ENCODE measurements at places on chromosomes 6 and 20.

GRCh38 chr6:134328792-134329191, 10.9 kb upstream of the SGK1 start:
- DNase-seq: no peak

- DNase-seq: no peak
These were observed 402.3 kb downstream of the CDC5L start for GRCh38 chr6:44789806-44790205.

DNA sequence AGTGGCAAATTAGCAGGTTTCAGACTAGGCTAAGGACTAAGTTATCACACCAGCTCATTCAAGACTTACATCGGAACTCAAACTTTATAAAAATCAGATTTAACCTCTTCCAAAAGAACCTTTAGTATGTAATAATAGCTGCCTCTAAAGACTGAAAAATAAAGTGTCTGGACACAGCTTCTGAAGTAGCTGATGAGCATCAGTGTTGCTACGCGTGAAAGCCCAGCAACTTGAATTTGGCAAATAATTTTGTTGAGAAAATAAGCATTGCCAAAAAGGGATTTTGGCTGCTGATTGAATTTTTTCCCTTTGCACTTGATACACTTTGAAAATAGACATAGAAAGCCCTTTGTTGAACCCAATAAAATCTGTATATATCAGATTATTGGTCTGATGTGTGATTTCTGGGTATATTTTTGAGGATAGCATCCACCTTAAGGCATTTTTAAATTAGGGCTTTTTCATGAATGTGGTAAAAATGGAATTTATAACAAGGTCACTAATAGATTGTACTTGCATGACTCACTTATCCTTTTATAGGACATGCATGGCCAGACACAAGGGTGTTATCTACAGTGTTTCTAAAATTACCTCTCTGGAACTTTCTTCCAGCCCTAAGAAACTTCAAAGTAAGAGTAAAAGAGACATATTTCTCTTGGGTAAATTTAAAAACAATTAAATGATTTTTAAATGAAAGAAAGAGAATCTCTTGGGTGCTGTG, 350.4 kb downstream of the TENT5A start:
- DNase-seq: no peak

- DNase-seq: no peak
These were observed 18.7 kb downstream of the TM9SF4 start for GRCh38 chr20:32128167-32128566.

DNA sequence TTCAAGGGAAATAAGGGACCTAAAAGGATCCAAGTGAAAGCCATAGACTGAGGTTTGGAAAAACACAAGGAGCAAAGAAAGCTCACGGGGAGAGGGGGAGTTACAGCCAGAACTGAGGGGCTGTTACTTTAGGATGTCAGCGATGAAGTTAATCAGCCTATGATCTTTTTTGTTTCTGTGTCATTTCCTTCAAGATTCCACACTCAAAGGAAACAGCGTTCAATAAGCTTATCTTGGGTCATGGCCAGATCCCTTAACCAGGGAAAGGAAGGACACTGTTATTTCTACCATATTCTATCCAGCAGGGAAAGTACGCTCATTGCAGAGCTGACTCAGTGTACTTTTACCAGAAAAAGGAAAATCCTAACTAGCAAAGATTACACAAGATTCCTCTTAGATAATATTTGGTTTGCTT, 132.8 kb downstream of the PFDN4 start:
- no peak for DNase-seq

GRCh38 chr6:93304505-93304904, 114.9 kb downstream of the EPHA7 start:
- no peak for DNase-seq

- no peak for DNase-seq
These were observed 16.6 kb downstream of the DDO start for GRCh38 chr6:110398778-110399177.

- no peak for DNase-seq
These were observed 32.5 kb upstream of the PIM1 start for GRCh38 chr6:37137201-37138090.

- no peak for DNase-seq
These were observed 70.2 kb upstream of the PRND start for GRCh38 chr20:4651536-4651935.

GRCh38 chr6:21780141-21780540, 186.6 kb downstream of the SOX4 start:
- no peak for DNase-seq

GRCh38 chr6:80454197-80454596, 347.7 kb downstream of the BCKDHB start:
- no peak for DNase-seq

DNA sequence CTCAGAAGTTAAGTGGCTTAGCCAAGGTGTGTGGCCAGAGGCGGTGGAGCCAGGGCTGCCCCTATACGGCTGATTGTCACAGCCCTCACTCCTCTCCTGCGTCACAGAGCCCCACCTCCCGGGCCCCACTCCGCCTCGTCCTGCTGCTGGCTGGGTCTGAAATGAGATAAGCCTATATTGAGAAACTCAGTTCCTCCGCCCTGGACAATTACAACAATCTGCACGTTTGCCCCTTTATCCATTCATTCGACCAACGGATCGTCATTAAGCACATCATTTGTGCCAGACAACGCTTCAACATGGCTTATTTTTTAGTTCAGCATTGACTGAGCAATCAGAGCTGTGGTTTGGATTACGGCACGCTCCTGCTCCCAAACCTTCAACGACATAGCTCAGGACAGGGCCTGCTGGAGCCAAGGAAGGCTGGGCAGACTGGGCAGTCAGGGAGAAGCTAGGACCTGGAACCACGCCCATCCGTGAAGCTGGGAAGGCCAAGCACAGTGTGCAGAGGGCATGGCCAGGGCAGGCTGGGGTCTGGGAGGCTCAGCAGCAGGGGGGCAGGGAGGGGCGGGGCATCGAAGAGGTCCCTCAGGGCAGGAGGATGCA, 16.6 kb upstream of the EZR start:
- no peak for DNase-seq

DNA sequence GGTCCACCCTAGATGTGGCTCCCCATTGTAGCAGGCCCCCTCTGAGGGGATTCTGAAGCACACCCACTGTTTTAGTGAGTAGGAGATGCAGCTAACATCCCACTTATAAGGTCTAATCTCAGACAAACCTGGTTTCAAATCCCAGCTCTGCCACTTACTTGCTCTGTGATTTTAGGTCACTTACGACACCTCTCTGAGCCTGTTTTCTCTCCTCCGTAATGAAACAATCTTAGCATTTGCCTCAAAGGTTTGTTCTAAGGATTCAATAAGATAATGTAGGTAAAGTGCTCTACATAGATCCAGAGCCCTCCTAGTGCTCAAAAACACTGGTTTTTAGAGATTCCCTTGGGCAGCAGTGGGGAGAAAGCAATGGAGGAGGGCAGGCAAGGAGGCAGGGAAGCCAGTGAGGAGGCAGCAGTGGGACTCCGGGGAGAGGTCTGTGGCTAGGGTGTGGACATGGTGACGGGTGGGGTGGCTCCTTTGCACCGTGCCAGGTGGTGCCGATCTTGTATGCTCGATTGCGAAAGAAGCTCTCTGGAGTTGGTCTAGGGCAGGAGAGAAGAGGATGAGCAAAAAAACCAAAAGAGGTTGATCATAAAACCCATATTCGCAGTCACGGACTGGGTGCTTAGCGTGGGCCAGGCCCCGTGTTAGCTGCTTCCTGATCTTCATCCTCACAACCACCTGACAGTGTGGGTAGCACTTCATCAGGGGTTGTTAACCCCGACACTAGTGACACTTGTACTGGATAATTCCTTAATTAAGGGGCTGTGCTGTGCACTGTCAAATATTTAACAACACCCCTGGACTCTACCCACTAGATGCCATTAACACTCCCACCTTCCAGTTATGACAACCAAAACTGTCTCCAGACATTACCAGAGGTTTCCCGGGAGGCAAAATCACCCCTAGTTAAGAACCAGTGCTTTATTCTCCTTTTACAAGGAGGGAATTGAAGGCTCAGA, 16.8 kb upstream of the PTGIS start:
- DNase-seq: no peak

DNA sequence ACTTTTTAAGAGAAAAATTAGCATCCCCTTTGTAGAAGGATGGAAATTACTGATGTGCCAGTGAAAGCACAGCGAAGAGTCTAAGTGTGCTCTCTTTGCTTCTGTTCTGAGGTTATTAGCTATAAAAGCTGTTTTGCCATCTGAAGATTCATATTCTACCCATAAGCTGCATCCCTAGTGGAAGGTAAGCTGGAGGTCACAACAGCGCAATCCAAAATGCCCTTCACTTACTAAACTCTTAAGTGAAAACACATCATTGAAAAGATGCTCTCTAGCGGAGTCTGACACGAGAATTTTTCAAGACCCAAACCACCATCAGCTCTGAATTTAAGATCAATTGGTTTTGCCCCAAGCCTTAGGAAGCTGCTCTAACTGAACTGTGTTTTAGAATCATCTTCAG, 113.5 kb downstream of the ZMYND8 start:
- DNase-seq: no peak

GRCh38 chr20:37850724-37851355, 52.1 kb upstream of the VSTM2L start:
- no peak for DNase-seq

DNA sequence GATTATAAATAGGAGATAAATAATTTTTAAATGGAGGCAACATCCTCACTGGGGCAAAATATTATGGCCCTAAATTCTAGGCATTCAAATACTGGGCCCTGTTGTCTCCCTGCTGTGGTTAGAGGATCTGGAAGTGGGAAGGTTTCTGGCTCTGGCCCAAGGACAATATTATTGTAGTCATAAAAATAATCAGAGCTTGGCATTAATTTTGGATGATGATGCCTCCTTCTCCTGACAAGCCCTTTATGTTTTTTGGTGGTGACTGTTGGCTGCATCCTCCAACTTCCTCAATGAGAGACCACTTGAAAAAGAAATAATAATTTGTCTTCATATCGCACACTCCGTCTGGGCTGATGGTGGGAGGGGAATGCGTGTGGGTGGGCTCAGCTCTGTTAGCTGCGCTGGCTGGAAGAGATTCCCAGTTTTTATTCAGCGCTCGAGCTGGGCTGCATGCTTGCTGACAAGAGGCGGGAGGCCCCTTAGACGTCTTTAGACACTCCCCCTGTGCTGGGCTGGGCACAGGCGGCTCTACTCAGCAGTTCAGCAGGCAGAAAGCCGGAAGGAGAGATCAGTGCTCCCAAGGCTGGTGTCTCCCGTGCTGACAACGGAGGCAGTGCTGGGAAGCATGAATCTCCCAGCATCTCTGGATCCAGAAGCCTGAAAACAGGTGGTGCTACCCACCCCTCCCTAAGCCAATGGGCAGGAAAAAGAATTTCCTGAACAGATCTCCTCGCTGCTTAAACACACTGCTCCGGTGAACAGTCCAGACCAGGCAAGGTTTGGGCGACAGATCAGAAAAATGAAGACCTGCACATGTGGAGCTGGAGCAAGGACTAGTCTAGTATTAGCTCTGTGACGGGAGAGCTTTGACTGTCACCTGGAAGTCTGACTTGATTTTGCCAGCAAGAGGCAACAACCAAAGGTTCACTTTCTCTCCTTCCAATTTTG, 97.7 kb downstream of the SYCP2 start:
- no peak for DNase-seq

DNA sequence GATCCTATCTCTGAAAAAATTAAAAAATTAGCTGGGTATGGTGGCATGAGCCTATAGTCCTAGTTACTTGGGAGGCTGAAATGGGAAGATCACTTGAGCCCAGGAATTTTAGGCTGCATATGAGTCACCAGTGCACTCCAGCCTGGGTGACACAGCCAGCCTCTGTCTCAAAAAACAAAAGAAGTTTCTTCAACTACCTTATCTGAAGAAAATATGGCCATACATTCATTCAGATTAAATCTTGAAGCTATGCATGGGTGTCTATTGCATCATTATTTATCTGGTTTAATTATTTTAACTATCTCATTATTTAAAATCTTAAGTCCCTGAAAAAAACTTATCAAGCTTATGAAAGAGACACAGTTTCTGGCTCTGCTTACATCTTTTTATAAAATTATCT, 204.1 kb downstream of the SIM1 start:
- DNase-seq: no peak

DNA sequence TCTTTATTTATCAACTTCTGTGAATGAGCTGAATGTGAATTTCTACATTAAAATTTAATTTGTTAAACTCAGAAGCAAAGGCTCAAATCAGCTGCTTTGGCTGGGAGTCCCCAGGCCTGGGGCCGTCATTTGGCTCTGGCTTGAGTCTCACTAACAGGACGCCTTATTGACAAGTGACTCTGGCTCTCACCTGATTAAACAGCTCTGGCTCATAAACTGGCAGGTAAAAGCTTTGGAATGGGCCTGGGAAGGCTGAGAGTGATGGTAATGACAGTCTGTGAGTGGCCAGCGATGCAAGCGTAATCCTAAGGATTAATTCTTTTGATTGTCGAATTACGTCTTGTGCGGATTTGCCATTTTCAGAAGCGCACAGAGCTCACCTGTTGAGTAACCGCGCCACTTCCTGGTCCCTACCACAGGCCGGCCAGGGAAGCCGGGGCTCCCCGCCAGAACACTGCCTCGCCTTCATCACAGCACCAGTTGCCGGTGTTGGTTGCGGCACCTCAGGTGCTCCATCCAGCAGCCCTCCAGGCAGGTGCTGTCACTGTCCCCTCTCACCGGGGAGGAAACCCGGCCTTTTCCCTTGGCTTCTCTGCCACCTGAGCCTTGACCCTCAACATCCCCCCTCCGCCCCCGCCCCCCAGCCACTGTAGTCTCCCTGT, 110.7 kb downstream of the ZDHHC14 start:
- DNase-seq: no peak

GRCh38 chr20:15061955-15062354, 724.5 kb upstream of the FLRT3 start:
- DNase-seq: no peak

DNA sequence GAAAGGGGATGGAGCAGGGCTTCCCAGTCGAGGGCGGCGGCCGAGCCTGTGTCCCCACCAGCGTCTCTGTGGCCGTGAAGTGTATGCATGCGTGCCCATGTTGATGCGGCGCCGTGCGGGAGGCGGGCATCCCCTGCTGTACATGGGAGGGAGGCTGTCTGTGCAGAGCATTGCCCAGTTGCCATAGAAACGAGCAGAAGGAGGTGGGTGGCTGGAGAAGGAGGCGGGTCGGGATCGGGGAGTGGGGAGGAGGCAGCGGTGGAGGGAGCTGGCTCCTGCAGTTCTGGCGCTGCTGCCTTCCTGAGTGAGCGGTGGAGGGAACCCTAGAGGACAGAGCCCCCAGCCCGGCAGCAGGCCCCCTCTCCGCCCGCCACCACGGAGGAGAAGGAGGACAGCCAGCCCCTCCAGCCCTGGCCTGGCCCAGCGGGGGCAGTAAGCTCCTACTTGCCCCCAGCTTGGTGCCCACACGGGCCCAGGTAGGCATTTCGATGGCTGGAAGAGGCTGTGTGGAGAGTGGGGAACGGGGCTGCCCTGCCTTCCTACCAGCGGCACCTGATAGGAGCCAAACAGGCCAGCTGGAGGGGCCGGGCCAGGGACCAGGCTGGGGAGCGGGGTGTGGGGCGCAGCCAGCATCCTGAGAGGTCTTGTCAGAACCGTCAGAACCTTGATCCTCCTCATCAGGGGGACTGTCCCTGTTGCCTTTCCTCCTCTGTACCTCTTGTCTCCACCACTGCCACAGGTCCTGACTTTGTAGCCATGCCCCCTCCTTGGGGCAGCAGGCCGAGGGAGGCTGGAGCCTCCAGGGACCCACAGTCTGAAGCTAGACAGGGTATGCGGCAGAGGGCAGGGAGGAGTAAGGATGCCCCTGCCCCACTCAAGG, 41.3 kb downstream of the SPDEF start:
- DNase-seq: no peak

Data from activated CD4-positive, CD25-positive, alpha-beta regulatory T cell treated with anti-CD3 and anti-CD28 coated beads, Interleukin-2, amount 50 U/mL, for 72 hours (primary cell).